ENCODE measurements at places on chromosomes 16 and 17. TPM values are rescaled to one million over a fixed set of nuclear protein-coding genes. Genes with fewer than 3 reads are reported as not detected.

The ENPP7 gene
- total RNA-seq: not detected

The TEKT1 gene
- not detected for total RNA-seq

The KCNH4 gene
- total RNA-seq: not detected

The KLHL10 gene
- 0.16 TPM for total RNA-seq

The TMEM235 gene
- not detected for total RNA-seq

The PRCD gene
- 11.2 TPM for total RNA-seq

The ABHD15 gene
- total RNA-seq: 8.2 TPM

The HOXB13 gene
- not detected for total RNA-seq

The ZNF423 gene
- total RNA-seq: 0.69 TPM

The PDK2 gene
- 36.3 TPM for total RNA-seq

The BOLA2B gene
- total RNA-seq: 29.3 TPM

The STH gene
- total RNA-seq: not detected

The USP43 gene
- 0.09 TPM for total RNA-seq

The NPW gene
- total RNA-seq: 0.47 TPM

The CEMP1 gene
- total RNA-seq: not detected

The KLHL36 gene
- 55.2 TPM for total RNA-seq

The TP53I13 gene
- total RNA-seq: 25.4 TPM

The ITGAD gene
- total RNA-seq: not detected

The HOXB1 gene
- total RNA-seq: not detected

The PARD6A gene
- total RNA-seq: 0.47 TPM
